Choroid plexus epithelial cell (primary cell): ENCODE measurements at places on chromosomes 11 and 22.

DNA sequence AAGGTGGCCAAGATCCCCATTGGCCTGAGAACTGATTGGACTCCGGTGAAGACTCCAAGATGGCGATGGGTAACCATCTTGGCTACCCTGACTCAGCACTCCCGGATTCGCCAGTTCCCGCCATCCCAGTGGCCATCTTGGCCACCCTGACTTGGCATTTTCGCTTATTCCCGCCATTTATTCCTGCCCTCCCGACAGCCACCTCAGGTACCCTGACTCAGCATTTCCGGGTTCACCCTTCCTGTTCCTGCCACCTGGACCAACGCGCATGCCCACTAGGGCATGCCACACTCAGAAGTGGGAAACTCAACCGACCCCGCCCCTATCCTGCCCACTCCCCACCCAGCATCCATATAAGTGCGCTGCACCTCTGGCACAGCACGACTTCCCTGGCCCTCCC, 7.8 kb downstream of the OR8K5 start:
- no peak for DNase-seq

DNA sequence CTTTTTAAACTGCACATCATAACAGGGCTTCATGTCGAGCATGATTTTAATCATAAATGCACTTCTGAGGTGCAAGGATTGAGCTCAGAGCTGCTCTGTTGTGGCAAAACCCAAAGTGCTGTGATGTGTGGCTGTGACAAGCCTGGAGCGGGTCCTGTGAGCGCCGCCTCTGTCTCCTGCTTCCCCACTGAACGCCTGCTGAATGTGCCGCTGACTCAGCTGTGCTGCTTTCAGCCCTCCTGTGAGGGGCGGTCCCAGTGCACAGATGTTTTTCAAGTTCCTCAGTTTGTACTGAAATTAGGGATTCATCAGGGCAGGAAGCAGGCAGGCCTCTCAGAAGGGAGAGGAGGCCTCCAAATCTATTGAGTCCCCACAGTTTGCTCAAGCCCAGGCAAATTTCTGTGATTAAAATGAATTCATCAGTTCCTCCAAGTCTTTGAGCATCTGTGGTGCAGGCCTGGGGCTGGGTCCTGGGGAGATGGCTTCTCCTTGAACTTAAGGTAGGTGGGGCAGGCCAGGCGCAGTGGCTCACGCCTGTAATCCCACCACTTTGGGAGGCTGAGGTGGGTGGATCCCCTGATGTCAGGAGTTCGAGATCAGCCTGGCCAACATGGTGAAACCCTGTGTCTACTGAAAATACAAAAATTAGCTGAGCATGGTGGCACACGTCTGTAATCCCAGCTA, 3.0 kb upstream of the GTSE1 start:
- DNase-seq, result peak; percentile 76

DNA sequence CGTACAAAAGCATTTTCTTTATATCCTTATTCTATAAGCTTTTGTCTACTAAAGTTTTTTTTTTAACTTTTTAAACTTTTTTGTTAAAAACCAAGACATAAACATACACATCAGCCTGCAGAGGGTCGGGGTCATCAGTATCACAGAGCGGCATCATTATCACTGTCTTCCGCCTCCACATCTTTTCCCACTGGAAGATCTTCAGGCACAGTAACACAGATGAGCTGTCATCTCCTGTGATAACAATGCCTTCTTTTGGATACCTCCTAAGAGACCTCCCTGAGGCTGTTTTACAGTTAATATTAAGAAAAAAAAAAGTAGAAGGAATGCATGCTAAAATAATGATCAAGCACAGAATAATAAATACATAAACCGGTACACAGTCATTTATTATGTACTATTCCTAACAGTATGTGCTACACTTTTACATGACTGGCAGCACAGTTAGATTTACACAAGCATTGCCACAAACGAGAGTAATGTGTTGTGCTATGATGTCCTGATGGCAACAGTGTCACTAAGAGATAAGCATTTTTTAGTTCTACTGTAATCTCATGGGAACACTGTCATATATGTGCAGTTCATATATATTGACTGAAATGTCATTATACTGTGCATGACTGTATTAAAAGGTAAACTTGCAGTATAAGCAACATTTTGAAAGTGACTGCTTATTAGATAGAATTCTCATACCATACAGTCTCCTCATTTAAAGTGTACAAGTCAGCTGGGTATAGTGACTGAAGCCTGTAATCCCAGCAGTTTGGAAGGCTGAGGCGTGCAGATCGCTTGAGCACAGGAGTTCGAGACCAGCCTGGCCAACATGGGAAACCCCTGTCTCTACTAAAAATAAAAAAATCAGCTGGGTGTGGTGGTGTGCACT, 58.6 kb downstream of the KDM2A start:
- DNase-seq, result no peak

DNA sequence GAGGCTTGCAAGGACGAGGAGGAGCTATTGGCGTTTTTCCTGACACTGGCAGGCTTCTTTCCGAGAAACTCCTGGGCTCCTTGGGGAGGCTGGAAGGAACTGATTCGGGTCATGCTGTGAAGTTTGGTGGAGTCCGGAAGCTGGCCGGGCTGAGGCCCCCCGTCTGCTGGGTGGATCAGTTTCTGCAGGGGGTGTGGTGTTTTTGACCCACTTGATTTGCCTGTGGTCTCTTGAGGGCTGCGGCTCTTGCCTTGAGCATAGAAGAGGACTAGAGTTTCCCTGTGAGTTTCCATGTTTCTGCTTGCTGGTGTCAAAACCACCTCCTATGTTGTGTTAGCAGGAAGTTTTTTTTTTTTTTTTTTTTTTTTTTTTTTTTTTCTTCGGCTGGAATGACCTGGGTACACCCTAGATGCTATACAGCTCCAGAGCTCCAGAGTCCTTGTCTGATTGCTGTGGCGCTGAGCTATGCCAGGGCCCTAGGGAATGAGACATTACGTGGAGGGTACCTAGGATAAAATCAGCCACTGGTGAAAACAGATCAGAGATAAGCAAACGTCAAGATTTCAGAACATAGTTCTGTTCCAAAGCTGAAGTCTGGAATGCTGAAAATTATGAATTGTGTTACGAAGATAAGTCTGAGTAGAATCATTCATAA, 728 bp downstream of the TBC1D22A start:
- DNase-seq, result peak; percentile 93

GRCh38 chr11:1729692-1730011, 20.7 kb downstream of the IFITM10 start:
- DNase-seq, result no peak

- no peak for DNase-seq
These were observed 23.1 kb upstream of the RNASEH2C start for GRCh38 chr11:65743681-65744025.

DNA sequence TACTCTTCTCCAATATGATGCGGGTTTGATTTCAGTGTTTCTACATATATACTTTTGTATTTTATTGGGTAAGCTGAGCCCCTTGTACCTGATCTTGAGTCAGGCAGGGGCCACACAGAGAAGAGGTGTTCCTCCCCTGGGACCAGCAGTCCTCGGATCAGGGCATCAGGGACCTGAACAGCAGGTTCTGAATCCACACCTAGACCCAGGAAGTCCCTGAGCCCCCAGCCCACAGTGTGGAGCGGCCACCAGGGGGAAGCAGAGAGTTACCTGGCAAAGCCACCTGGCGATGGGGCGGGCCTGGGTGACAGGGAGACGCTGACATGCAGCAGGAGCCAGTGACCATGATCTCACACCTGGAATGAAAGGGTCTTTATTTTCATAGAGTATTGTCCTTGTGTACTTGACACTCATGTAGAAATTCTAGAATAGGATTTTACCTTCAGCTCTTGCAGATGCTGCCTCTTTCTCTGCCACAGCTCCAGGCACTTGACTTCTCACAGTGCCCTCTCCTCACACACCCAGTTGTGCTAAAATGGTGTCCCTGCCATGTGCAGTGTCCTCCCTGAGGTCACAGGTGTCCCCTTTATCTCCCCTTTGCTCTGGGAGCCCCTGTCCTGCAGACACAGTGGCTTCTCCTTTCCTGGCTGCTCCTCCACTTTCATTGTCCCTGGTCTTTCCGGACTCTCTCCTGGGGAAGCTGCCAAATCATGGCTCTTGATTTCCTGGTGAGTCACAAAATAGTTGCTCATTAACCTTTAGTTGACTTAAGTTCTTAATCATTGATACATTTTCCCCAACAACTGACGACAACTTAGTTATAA, 48.5 kb downstream of the GGTLC2 start:
- DNase-seq, result peak; percentile 53

- peak; percentile 72 for DNase-seq
These were observed 13.3 kb upstream of the CEP295 start for GRCh38 chr11:93648158-93648557.

DNA sequence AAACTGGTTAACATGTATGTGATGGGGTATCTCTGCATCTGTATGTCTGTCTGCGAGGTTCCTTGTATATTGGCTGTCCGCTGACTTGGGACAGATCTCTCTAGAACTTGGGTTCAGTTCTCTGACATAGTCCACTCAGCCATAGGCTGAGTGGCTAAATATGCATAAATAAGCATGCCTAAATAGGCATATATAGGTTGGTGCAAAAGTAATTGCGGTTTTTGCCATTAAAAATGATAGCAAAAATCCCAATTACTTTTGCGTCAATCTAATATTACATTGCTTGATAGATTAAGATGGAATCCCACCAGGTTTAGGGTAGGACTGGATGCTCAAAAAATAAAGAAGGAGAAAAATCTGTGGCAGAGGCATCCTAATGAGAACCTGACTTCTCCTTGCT, 8.8 kb downstream of the LRRC55 start:
- DNase-seq, result no peak

- no peak for DNase-seq
These were observed 84.9 kb downstream of the ATXN10 start for GRCh38 chr22:45756558-45756957.

GRCh38 chr11:47437746-47438418, 11.1 kb downstream of the RAPSN start:
- no peak for DNase-seq

DNA sequence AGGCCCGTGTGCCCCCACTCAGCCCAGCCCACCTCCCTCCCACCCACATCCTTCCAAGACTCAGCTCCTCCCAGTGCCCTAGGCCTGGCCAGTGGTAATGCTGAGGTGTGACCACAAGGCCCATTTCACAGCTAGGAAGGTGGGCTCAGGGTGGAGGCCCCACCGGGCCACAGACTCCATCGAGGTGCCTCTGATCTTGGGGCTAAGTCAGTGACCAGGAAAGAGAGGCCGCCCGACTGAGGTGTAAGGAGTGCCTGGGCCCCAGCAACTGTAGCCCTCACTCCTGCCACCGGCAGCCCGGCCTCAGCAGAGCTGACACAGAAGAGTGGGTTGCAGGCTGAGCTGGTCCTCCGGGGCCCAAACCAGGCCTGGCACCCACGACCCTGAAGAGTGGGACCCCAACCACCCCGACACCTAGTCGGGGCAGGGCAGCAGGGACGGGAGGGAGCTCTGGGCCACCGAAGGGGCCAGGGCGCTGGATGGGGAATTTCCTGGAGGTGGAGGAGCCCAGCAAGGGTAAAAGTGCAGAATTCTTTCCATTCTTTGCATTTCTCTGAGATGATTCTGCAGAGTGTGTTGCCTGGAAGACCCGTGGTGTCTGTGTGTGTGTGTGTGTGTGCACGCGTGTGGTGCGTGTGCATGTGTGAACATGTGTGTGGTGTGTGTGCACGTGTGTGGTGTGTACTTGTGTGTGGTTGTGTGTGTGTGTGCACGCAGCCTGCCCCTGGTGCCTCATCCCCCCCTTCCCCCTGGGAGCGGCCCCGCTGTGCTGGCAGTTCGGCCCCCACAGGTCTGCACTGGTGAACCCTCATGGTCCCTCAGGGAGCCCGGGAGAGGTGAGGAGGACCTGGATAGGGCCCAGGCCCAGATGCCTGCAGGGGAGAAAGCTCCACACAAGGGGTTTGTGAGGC, 8.3 kb upstream of the PIM3 start:
- peak; percentile 91 for DNase-seq
